ENCODE measurements at places on chromosomes 1 and 21.

DNA sequence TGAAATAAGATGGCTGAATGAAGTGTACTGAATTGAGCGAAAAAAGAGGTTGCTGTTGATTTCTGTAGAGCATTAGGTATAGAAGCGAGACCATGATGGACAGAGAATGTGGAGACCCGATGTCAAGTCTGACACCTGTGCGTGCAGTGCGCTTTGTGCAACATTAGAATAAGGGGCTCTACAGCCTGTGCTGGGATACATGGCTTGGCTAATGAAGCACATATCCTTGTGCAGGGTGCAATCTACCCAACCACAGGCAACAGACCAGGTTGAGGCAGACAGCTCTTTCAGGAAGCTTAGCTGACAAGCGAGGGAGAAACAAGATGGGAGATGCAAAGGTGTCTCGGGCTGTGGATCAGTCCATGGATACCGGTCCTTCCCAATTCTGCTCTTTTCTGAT, 18.9 kb downstream of the GPA33 start:
- DNase-seq: no peak

GRCh38 chr1:214491468-214492146, 59.8 kb downstream of the PTPN14 start:
- DNase-seq: no peak

DNA sequence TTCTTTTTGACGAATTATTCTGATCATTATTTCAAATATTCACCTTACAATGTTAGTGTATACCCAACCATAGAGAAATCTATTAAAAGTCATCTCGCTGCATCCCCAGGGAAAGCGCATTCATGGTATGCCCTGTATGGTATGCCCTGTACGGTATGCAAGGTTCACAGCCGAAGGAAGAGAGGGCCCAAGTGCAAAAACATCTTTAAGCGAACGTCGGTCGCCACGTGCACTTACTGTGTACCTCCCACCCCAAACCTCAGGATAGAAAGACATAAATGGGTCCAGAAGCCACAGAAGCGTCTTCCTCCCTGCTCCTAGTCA, 14.4 kb downstream of the HLX start:
- no peak for DNase-seq

DNA sequence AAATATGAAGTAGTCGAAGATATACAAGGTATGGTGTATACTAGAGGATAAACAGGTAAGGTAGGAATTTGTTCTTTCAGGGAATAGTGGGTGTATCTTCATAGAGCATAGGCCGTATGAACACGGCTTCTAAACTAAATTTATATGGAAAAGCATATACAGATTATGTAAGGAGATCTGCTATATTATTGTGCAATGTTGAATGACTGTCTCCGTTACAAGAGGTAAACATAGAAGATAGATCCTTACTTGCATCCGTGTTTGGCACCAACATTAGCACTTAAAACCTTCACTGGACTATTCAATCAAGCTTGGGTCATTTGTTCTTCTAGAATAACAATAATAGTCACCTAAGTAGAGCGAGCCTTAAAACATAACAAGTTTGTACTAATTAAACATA, 45.9 kb downstream of the CLEC20A start:
- no peak for DNase-seq

- DNase-seq: no peak
These were observed 49.3 kb upstream of the POU2F1 start for GRCh38 chr1:167171286-167171929.

DNA sequence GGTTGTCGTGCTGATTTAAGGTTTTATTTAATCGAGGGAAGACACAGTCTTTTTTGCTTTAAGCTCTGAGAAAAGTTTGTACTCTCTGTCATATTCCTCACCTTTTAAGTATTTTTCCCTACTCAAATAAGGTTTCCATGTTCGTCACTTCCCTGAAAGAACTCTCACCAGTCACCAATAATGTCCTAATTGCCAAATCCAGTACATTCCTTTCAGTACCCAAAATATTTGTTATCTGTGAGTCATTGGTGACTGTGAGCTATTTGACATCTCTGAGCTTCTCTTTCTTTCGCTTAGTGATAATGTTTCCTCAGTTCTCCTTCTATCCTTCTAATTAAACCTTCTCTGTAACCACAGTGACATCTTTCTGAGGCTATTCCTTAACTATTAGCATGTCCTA, 874.2 kb upstream of the ADGRL2 start:
- DNase-seq: no peak

DNA sequence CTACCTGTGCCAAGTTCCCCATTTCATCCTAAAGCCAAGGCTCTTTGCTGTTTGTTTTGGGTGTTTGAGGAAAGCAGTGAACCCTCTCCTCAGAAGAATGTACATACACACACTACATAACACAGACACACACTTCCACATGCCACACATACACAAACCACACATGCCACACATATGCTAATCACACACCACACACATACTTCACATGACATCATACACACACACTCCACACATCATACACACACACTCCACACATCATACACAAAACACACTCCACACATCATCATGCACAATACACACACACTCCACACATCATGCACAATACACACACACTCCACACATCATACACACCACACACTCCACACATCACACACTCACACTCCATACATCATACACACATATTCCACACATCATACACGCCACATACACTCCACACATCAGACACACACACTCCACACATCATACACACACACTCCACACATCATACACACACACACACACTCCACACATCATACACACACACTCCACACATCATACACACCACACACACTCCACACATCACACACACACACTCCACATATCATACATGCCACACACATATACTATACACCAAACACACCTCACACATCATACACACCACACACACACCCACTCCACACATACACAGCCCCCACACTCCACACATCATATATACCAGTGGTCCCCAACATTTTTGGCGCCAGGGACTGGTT, 22.7 kb upstream of the ZNF436 start:
- no peak for DNase-seq

DNA sequence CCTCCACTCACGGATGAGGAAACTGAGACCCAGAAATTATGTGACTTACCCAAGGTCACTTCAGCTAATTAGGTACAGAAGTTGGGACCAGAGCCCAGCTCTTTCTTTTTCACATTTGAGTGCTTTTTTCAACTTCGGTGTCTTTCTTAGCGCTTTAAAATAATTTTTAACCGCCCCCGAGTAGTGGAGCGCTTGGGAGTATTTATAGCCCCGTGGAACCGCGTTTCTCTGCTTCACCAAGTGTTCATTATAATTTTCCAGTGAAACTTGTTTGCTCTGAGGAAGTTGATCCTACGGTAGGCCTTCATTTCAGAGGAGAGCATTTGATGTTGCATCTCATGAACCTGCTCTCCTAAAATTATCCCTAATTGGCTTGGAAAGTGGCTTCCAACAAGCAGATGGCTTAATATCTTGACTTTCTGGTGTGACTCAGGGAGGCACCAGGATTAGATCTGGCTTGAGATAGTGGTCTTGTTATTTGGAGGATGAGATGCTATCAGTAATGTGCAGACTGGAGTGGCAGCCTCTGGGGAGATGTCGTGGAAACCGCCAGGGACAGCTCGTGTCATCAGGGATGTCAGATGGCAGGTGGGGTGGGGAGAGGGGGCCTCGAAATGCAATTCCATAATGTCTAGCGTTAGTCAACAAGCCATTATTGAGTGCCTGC, 321.3 kb downstream of the CAMTA1 start:
- no peak for DNase-seq

DNA sequence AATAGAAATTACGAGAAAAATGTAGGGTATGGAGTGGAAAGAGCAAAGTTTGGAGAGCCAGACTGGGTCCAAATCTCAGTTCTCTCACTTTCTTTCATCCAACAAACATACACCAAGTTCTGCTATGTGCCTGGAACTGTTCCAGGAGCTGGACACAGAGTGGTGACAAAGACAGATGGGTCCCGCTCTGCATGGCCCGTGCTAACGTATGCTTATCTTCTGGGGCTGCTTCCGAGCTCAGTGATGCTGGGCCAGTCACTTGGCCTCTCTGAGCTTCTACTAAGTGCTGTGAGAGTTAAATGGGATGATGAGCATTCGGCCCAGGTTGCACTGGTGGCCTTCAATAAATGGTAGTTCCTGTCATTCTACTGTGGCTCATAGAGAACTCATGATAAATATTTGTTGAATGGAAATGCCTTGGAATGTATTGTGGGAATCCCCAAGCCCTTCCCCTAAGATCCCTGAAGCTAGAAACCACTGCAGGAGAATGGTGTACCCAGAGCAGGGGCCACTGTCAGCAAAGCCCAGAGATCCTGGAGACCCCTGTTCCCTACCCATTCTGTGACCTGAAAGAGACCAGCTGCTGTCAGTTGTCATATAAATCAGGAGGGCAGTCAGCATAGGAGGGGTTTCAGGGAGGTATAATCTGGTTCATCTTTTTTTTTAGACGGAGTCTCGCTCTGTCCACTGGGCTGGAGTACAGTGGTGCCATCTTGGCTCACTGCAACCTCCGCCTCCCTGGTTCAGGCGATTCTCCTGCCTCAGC, 3.8 kb downstream of the LEMD1 start:
- no peak for DNase-seq

DNA sequence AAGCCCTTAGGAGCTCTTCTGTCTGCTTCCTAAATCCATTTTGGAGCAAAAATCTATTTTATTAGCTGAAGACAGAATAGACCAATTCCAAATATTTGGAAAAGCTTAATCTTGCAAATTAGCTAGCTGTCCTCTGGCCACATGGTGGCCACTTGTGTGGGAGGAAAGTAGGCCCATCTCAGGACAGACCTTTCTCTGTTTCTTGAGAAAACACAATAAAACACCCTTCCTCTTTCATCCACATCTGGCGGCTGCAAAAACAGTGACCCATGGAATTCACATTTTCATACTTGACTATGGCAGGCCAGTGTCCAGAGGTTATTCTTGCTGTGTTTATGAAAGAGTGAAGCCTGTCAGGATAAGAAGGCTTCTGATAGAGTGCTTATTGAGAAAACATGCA, 275.6 kb downstream of the PLPP3 start:
- DNase-seq: no peak

Data from activated CD8-positive, alpha-beta memory T cell treated with anti-CD3 and anti-CD28 coated beads for 1 hour (primary cell).